CD8-positive, alpha-beta T cell (primary cell): ENCODE measurements at places on chromosomes 16 and 17.

DNA sequence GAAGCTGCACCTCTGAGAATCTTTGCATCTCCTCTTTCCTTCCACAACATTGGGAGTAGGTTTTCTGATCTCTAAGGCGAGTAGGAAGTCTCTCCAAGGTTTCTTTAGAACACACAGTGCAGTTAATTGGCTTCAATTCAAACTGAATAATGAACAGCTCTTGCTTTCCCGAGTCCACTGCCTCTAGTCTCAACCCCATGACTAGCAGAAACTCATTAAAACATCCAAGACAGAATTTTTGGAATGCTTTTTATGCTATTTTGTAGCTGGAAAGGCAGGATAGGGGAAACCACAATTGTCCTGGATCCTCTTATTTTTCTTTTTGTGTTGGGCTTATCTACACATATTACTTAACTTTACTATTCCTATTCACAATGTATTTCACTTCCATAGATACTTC is 206.6 kb downstream of the CDH8 start:
- no peak for DNase-seq

DNA sequence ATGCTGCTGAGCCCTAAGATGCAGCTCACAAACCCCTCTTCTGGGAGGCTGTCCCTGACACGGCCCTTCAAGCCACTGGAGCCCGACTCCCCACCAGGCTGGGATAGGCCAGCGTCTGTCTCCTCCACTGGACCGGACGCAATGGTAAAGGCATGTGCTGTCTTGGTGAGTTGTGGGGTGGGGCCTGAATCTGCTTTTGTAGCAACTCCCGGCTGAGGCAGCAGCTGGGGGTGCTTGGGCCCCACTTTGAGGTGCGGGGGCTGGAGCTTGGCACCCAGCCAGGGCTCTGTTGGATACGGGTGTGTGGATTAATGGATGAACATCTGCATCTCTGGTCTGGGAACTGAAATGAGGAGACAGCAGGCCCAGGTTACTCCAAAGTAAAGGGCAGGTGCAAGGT is 3.5 kb upstream of the NLRC3 start:
- no peak for DNase-seq

GRCh38 chr17:2724784-2725164 is 13.2 kb upstream of the CLUH start:
- DNase-seq, result no peak

GRCh38 chr16:62970851-62971250 is 934.6 kb upstream of the CDH8 start:
- no peak for DNase-seq

- DNase-seq, result no peak
These were observed 1762.2 kb downstream of the TP53TG3F start for GRCh38 chr16:35221482-35222185.
